Activated B cell treated with CpG ODN at 0.5 μM for 24 hours (primary cell): ENCODE measurements at places on chromosomes 7 and 10. TPM values are rescaled to one million over a fixed set of nuclear protein-coding genes. Genes with fewer than 3 reads are reported as not detected.

The SLC13A1 gene
- total RNA-seq: 0.05 TPM in 1 of 2 replicates, not detected in the other

The CYP2C19 gene
- total RNA-seq: not detected in 2 replicates

The OPN1SW gene
- not detected in 2 replicates for total RNA-seq

The CALHM3 gene
- total RNA-seq: not detected in 2 replicates

The SYT15 gene
- total RNA-seq: 0.86 and 1.1 TPM in 2 replicates

- no peaks in the 10 kb centered on the region for H3K36me3 ChIP-seq
- DNase-seq: no peak
- H3K4me3 ChIP-seq: no peak overlapping the region
- no peaks in the 10 kb centered on the region for H3K4me1 ChIP-seq
- peaks cover 5% of the 10 kb centered on the region for H3K27me3 ChIP-seq
Observed at GRCh38 chr7:44189993-44190872, 994 bp upstream of the GCK start.

GRCh38 chr10:15563246-15563645, 156.5 kb downstream of the ITGA8 start:
- H3K27ac ChIP-seq: no peak overlapping the region
- DNase-seq: no peak
- no peaks in the 10 kb centered on the region for H3K4me1 ChIP-seq
- H3K27me3 ChIP-seq: no peaks in the 10 kb centered on the region
- H3K4me3 ChIP-seq: no peak overlapping the region
- no peaks in the 10 kb centered on the region for H3K36me3 ChIP-seq

DNA sequence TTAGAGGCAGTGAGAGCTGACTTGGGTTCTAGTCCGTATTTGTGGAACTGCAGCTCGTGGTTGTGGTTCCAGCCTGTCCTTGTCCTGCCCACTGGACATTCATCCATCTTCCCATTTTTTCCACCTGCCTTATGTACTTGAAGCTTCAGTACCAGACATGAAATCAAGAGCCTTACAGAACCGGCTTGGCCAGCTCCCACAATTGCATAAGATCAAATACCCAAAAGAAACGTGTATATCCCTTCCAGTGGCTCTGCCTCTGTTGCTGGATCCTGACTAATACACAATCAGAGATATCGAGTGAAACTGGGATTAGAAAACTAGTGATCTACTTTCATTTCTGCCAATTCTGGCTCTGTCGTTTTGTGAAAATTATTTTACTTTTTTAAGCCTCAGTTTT, 23.8 kb upstream of the LIPA start:
- H3K4me1 ChIP-seq: no peaks in the 10 kb centered on the region
- H3K36me3 ChIP-seq: no peaks in the 10 kb centered on the region
- peaks cover 7% of the 10 kb centered on the region for H3K27me3 ChIP-seq

DNA sequence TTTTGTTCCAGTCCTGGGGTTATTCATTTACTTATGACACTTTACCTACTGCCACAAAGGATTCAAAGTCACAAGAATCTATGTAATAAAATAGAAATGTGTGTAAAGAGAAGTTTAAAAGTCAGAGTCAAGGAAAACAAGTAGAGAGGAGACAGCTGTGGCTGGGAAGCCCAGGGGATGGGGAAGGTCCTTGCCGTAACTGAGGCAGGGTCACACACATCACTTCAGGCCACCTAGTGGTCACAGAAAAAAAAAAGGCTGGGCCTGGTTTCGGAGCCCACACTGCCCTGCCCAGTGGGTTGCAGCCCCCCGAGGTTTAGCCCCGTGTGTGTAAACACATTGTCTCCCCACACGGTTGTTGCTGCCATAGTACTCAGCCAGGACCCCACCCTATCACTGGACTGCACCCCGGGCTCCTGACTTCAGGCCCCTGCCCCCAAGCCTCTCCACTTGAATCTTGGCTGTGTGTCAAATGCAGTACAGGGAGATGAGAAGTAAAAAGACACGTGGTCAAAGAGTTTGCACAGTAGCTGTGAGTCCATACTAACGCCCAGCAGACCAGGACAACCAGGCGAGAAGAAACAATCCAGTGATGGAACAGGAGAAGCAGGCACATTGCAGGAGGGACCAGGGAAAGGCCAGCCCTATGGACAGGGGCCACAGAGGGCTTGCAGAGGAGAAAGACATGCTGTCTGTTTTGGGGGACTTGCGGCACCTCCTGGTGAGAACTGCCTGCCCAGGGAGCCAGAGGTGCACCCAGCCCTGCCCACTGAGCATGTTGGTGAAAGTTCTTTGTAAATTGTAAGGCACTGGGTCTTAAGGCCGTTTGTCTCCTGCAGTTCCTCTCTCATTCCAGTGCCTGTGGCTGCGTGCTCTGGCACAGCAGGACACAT, 91.4 kb upstream of the MACROH2A2 start:
- H3K36me3 ChIP-seq: no peaks in the 10 kb centered on the region
- DNase-seq: no peak
- H3K4me3 ChIP-seq: no peak overlapping the region
- H3K27me3 ChIP-seq: no peaks in the 10 kb centered on the region
- H3K27ac ChIP-seq: no peak overlapping the region

GRCh38 chr7:157111311-157111710, 27.4 kb upstream of the UBE3C start:
- H3K4me1 ChIP-seq: no peaks in the 10 kb centered on the region
- H3K36me3 ChIP-seq: no peaks in the 10 kb centered on the region
- no peak for DNase-seq
- H3K27ac ChIP-seq: no peak overlapping the region

DNA sequence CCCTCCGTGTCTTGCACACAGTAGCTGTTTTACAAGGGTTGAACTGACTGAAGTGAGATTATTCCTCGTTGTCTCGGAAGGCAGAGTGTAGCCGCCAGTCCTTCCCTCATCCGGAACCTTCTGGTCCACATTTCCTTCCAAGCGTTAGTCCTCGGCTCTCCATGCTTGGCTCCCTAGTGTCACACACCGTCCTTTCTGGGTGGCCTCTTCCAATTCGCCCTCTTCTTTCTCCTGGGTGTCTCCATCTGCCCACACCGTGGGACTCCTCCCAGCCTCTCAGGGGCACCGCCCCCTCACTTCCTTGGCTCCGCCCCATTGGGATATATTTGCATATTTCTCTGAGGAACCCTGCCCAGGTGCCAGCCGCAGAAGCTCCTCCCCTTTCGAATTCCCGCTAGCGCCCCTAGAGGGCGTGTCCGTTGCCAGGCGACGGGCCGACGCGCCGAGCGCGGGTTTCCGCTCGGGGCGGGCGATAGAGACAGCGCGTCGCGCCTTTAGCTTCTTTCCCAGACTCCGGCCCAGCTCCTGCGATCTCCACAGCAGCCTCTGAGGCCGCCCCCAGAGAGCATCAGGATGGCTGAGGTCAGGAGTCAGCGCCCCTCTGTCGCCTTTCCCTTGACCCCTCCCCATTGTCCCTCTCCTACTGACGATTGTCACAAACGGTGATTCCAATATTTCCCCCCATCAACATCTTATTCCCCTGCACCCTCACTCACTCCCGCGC, at the start of gene CFAP58:
TSS of gene CFAP58 (plus strand) at position 509 of the 724 bp plus-strand sequence. CDS start at position 574, 65 bp downstream.
- peak within 1 kb of the TSS; percentile 57 for H3K27ac ChIP-seq
- DNase-seq: peak; percentile 83
- H3K27me3 ChIP-seq: no peaks in the 10 kb centered on the region
- peaks cover 11% of the 10 kb centered on the region for H3K4me1 ChIP-seq
- no peak within 1 kb of the TSS for H3K4me3 ChIP-seq

DNA sequence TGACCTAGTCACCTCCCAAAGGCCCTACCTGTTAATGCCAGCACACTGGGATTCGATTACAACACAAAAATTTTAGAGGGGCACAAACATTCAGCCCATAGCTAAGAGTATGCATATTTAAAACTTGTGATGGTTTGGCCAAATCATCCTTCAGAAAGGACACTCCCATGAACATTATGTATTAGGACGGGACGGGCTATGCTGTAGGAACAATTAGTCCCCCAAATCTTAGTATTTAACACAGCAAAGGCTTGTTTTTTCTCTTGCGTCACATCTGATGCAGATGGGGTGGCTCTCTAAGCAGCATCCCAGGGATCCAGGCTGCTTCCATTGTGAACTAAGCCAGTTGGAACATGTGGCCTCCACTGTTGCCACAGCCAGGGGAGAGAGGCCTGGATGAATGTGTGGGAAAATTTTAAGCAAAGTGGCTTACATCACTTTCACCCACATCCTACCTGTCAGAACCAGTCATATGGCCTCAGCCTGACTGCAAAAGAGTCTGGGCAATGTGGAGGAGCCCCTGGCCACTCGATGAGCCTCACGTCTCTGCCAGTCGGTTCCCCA, 26.6 kb downstream of the CHST3 start:
- H3K36me3 ChIP-seq: no peaks in the 10 kb centered on the region
- H3K27me3 ChIP-seq: peaks cover 5% of the 10 kb centered on the region
- H3K27ac ChIP-seq: no peak overlapping the region
- H3K4me1 ChIP-seq: peaks cover 2% of the 10 kb centered on the region

GRCh38 chr10:108052981-108053380, 888.5 kb upstream of the SORCS1 start:
- no peak overlapping the region for H3K27ac ChIP-seq
- H3K4me1 ChIP-seq: no peaks in the 10 kb centered on the region
- no peak overlapping the region for H3K4me3 ChIP-seq
- no peak for DNase-seq

DNA sequence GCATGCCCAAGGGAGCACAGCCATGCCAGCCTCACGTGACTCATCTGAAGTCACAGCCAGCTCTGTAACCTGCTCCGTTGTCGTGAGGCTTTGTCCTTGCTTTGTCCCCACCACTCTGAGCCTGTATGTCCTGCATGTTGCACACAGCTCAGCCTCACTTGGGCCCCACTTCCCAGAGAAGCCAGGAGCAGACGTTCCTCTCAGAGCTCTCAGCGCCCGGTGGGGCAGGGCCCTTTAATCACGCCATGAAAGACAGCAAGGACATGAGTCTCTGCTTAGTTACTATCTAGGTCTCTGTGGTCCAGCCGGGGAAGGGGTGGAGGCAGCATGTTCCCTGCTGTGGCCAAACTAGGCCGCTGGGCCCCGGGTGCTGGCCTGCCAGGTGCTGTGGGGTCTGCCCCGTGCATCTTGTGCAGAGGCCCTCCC, 127.4 kb upstream of the FAM20C start:
- peaks cover 10% of the 10 kb centered on the region for H3K4me1 ChIP-seq
- no peaks in the 10 kb centered on the region for H3K27me3 ChIP-seq
- no peaks in the 10 kb centered on the region for H3K36me3 ChIP-seq
- no peak overlapping the region for H3K27ac ChIP-seq
- no peak for DNase-seq
- H3K4me3 ChIP-seq: no peak overlapping the region

GRCh38 chr10:12890958-12891357, 110.6 kb downstream of the CCDC3 start:
- H3K36me3 ChIP-seq: no peaks in the 10 kb centered on the region
- no peak overlapping the region for H3K27ac ChIP-seq
- no peaks in the 10 kb centered on the region for H3K4me1 ChIP-seq
- DNase-seq: no peak
- no peak overlapping the region for H3K4me3 ChIP-seq
- H3K27me3 ChIP-seq: peaks cover 2% of the 10 kb centered on the region

GRCh38 chr10:89183571-89183970, 23.5 kb downstream of the CH25H start:
- peaks cover 13% of the 10 kb centered on the region for H3K27me3 ChIP-seq
- H3K4me1 ChIP-seq: peaks cover 14% of the 10 kb centered on the region
- no peak for DNase-seq
- no peaks in the 10 kb centered on the region for H3K36me3 ChIP-seq
- H3K4me3 ChIP-seq: no peak overlapping the region

GRCh38 chr10:11205030-11205772, 187.5 kb downstream of the CELF2 start:
- H3K4me1 ChIP-seq: peaks cover 85% of the 10 kb centered on the region
- peak overlapping the region; percentile 61 for H3K27ac ChIP-seq

DNA sequence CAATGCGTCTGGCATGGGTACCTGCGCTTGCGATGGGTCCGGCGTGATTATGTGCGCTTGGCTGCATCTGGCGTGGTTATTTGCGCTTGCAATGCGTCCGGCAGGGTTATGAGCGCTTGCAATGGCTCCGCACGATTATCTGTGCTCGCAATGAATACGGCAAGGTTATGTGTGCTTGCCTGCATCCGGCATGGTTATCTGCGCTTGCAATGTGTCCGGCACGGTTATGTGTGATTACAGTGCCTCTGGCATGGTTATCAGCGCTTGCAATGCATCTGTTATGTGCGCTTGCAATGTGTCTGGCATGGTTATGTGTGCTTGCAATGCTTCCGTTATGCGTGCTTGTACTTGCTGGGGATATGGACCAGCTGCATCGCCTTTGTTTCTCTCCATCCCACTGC, 37.7 kb downstream of the RBAK start:
- H3K27me3 ChIP-seq: peaks cover 4% of the 10 kb centered on the region
- no peak overlapping the region for H3K4me3 ChIP-seq

GRCh38 chr10:90817128-90817889, 40.5 kb downstream of the HTR7 start:
- H3K36me3 ChIP-seq: no peaks in the 10 kb centered on the region
- no peak for DNase-seq
- H3K27me3 ChIP-seq: peaks cover 17% of the 10 kb centered on the region
- no peak overlapping the region for H3K4me3 ChIP-seq
- H3K4me1 ChIP-seq: no peaks in the 10 kb centered on the region
- no peak overlapping the region for H3K27ac ChIP-seq

DNA sequence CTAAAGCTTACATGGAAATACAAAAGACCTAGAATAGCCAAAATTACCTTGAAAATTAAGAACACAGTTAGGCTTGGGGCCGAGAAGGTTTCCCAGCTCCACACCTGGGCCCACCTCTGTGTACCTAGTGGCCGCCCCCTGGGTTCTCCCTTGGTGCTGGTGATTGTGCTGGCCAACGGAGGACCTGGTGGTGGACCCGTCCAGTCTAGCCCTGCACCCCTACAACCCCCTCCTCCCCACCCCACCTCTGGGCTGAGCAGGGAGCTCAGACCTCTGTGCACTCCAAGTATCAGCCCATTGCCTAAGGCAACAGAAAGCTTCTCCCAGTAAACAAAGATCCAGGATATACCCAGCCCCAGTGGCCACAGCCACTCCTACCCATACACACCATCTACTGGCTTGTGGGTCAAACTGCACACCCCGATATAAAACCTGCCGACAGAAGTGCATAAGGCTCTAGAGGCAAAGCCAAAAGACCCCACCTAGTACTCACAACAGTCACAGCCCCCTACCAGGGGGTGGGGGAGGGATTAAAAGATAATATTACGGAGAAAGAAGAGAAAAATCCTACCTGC, 105.0 kb upstream of the DIP2C start:
- peaks cover under 1% of the 10 kb centered on the region for H3K4me1 ChIP-seq
- H3K4me3 ChIP-seq: no peak overlapping the region
- no peak for DNase-seq
- H3K27ac ChIP-seq: no peak overlapping the region
- H3K36me3 ChIP-seq: peaks cover 11% of the 10 kb centered on the region

GRCh38 chr10:46522295-46523118, 34.0 kb downstream of the GPRIN2 start:
- no peaks in the 10 kb centered on the region for H3K36me3 ChIP-seq
- no peaks in the 10 kb centered on the region for H3K4me1 ChIP-seq
- DNase-seq: no peak
- H3K27ac ChIP-seq: no peak overlapping the region

DNA sequence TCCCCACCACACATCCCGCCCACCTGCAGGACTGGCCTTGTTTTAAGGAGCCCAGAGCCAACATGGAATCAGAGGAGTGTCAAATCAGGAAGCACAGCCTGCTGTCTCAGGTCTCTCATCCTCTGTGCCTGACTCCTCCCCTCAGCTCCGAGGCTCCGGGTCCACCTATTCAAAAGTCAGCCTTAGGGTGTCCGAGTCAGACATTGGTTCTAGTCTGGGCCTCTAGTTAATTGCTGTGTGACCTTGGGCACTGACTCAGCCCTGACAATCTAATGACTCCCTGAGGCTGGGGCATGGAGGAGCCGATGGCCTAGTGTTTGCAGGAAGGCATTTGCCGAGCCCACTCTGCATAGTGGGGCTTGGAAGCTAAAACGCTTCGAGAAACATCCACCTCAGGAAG, 223.1 kb upstream of the PPP2R2D start:
- H3K4me1 ChIP-seq: no peaks in the 10 kb centered on the region
- H3K27me3 ChIP-seq: no peaks in the 10 kb centered on the region
- H3K4me3 ChIP-seq: no peak overlapping the region
- DNase-seq: no peak
- no peaks in the 10 kb centered on the region for H3K36me3 ChIP-seq
